ENCODE measurements at places on chromosomes 12 and 14.
A peak's percentile ranks its signal among the peaks of the same experiment; 100 is the strongest.

- DNase-seq: no peak
Observed at GRCh38 chr12:107822356-107822755, 47.9 kb downstream of the ASCL4 start.

DNA sequence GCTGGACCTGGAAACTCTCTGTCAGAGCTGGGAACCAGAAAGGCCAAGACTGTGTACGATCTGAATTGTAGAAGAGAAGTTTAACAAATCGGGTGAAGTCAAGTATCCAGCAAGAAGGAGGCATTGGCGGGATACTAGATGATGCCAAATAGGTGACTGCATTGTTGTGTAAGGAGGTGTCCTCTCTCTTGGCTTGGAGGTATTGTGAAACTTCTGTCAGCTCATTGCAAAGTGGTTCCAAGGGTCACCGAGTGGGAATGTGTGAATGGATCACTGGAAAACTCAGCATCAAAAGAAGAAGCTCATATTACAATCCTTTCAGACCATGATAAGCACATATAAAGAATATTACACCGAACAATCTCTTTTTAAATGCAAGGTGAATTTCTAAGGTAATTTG lies 11.7 kb downstream of the NAV3 start:
- DNase-seq: no peak

DNA sequence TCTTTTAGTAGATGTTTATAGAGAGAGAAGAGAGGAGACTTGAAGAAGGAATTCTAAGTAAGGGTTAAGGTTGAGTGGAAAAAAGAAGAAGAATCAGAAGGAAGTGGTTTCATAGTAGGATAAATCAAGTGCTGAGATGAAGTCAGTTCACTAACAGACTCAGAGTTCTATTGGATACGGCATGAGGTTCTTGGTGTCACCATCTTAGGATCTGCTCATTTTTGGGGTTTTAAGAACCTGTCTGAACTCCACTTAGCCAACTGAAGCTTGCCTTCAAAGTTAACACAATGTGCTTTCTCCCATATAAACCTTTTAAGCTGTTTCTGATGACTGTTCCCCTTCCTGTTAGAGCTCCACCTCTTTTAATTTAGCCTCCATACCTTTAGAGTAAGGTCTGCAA lies 152.6 kb downstream of the PRKCH start:
- peak; percentile 28 for DNase-seq

DNA sequence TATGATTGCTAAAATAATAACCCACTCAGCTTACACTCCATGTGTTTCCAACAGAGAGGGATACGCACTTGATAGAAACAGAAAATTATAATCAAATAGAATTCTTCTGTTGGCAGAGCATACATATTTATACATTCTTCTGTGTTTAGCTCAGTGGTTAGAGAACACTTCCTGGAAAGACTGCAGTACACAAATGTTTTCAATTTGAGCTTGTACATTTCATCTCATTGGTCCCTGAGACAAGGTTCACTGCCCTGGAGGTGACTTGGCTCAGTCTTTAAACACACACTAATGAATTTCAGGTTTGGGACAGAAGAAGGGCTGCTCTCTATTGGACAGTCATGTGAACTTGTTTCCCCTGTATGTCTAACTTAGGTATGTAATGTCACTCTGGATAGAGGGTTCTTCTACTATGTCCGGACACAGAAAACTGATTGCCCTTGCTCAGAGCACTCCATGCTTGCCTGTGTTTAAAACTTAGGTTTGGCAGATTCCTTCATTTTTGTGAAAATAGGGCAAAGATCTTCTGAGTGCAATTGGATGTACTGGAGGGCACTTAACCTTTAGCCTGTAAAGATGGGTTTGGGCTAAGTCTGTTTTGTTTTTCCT lies 22.9 kb downstream of the PROX2 start:
- DNase-seq: no peak

- no peak for DNase-seq
Observed at GRCh38 chr12:122726080-122726558, 4.5 kb downstream of the HCAR1 start.

DNA sequence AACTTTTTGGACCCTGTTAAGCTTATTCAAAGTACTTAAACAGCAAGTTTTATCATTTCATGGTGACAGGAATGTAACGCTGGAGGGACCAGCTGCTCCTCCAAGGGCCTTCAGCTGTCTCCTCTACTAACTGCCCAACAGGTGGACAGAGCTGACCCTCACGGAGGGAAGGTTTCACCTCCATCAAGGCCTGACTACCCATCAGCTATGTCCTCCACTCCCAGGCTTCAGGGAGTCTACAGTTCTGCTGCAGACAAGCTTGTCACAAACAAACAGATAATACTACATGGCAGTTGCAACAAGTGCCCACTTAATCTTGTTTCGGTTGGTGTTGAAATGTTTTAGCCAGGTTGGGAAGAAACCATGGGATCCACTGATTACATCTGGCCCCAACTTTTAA lies 175.1 kb downstream of the TTC7B start:
- DNase-seq: no peak

DNA sequence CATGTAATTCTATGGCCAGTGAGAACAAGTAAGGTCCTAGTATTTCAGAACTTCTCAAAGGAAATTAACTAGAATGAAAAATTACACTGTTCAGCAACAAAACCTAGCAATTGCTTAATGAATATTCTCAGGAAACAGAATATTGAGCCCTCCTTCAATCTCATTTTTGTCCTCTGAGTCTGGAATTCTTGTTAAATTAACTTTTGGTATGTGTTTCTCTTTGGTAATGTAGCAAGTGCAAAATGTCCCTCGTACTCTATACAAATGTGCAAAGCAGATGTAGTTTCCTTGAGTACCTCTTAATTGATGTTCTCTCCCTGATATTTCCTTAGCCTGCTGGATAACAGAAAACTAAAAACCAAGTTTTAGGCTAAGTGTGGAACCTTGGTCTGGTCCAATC lies 190.8 kb upstream of the CNOT2 start:
- no peak for DNase-seq

GRCh38 chr12:95179011-95179410 lies 38.3 kb downstream of the FGD6 start:
- DNase-seq: no peak

DNA sequence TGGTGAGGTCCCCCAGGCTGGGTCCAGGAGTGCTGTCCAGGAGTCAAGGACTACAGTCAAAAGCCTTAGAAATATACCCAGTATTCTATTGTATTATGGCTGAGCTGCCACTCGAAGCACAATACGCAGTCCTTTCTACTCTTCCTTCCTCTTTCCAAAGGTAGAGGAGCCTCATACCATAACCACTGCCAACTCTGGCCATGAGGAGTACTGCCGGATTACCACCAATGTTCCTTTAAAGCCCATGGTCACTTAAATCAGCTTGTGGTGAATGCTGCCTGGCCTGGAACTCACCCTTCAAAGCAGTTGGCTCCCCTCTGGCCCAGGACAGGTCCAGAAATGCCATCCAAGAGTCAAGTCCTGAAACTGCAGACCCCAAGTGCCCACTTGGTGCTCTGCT lies 425.4 kb downstream of the SLC16A7 start:
- DNase-seq: no peak

- no peak for DNase-seq
Observed at GRCh38 chr14:60206837-60207533, 41.8 kb upstream of the DHRS7 start.

DNA sequence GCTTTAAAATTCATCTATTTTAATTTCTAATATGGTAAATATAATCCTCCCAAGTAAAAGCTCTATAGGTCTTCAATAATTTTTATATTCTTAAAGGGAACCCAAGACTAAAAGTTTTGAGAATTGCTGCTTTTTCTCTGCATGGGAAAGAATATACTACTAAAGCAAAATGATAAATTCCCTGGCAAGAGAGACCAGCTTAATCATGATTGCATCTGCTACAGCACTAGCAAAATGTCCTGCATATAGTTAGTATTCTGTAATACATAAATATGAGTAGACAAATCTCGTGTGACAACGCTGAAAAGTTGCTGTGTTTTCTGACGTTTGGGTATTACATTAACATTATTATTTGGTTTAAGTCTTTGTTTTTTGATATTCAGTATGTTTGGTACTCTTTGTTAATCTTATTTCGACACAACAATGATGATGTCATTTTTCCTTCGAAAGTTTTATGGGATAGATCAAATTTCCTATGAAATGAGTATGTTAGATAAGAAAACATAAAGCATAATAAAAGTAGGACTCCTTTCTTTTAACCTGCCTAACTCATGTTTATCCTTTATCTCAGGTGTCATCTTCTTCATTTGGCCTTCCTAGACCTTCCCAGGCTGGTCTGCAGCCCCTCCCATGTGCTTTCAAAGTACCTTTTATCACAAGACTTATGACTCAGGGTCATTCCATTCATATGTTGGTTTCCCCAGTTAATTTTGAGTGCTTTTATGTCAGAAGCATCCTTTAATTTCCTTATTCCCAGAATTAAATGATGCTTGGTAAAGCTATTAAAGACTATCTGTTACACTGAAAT lies 321.9 kb downstream of the RAD51B start:
- no peak for DNase-seq

DNA sequence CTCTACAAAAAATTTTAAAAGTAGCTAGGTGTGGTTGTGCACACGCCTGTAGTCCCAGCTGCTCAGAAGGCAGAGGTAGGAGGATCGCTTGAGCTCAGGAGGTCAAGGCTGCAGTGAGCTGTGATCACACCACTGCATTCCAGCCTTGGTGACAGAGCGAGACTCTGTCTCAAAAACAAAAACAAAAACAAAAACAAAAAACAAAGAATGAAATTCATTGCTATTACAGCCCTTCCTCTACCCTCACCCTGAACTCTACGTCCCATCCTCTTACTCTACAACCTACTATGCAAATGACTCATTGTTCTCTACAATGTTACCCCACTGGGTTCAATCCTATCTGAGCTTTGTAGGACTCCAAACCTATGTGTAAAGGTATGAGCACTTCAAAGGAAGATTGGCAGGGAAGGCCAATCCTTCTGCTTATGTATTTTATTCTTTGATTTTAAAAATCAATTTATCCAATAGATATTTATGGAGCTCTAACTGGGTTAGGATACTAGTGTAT lies 39.3 kb downstream of the NINJ2 start:
- DNase-seq: no peak

GRCh38 chr12:69331519-69331908 lies 16.7 kb upstream of the LYZ start:
- no peak for DNase-seq

DNA sequence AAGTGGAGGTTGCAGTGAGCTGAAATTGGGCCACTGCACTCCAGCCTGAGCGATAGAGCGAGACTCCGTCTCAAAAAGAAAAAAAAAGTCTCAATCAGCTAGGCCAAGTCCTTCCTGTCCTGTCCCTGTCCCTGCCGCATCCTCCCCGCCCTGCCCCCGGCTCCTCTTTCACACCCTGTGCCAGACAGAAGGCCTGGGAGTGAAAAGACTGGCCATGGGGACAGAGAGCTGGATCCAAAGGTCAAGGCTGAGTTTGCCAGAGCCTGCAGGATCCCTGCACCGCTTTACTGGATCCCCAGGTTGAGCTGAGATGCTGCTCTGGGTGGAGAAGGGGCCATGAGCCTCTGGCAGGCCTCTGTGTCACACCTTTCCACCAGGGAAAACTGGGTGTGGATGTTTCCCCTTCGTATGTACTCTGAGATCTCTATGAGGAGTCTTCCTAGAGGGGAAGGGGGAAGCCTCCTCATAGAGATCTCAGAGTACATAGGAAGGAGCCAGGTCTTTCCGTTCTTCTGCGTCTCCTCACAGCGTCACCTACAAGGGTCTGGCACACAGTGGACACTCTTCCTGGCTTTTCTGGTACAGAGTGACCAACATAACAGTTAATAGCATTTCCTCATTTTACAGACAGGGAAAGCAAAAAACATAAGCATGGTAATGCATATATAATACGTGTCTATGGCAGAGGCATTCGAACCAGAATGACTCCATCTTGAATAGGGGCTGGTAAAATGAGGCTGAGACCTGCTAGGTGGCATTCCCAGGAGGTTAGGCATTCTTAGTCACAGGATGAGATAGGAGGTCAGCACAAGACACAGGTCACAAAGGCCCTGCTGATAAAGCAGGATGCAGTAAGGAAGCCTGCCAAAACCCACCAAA lies 35.1 kb downstream of the NINJ2 start:
- DNase-seq: no peak

DNA sequence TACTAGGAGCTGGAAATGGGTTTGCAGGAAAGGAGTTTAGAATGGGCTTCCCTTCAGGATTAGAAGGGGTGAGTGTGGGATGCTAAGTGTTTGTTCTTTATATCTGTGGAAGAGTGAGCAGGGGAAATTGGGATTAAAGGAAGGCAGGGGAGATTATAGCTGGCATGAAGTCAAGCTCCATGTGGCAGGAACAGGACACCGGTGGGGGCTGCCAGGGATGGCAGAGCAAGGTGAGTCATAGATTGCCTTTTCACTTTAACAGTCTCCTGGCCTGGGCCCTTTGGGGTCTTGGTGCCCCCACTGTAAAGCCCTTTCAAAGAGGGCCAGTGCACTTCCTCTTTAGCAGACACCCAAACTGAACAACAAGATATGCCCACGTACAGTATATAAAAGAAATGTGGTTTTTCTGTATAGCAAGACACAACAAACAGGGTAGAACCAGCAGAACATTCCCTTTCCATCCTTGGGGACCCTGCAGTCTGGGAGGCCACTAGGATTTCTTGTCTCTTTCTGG lies 23.1 kb upstream of the FBXO21 start:
- DNase-seq: no peak

GRCh38 chr14:44944107-44944506 lies 17.6 kb downstream of the KLHL28 start:
- no peak for DNase-seq

- DNase-seq: no peak
Observed at GRCh38 chr14:103547941-103548462, 14.5 kb downstream of the BAG5 start.
